Astrocyte of the spinal cord (primary cell): ENCODE measurements at places on chromosomes 2 and 18.
A peak's percentile ranks its signal among the peaks of the same experiment; 100 is the strongest.

GRCh38 chr18:59148192-59148591 lies 8.5 kb downstream of the SEC11C start:
- DNase-seq: no peak

DNA sequence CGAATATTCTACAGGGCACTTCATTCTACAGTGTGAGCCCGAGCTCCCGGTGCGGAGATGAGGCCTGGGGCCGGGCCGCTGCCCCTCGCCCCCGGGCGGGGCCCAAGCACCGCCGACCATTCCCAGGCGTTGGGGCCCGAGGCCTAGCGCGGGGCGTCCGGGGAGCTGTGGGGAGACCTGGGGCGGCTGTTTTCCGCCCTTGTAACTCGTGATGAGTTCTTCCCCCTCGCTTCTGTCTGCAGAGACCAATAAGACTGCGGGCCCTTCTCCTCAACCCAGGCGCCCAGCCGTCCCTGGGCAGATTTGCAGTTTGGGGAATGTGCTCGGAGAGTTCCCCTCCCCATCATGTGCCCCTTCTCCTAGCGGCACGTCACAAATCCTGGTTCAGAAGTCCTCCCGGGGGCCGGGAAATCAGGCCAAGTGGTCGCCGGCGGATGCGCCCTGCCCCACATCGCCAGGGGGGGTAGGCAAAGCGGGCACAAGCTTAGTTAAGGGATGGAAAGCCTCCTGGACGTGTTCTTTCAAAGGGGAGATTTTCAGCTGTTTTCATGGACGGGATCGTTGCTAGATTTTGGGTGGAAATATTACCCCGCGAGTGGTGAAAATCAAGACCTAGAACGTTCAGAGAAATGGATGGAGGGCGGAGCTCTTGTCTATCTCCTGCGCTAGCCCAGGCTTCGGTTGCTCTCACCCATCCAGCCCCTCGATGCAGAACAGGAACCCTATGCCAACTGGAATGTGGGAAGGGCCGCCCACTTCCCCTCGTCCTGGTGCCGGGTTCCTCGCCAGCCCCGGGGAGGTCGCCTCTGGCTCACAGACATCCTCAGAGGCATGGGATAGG lies 18.8 kb upstream of the HAAO start:
- DNase-seq: peak; percentile 50

GRCh38 chr2:18546567-18546966 lies 13.9 kb downstream of the RDH14 start:
- no peak for DNase-seq

- peak; percentile 6 for DNase-seq
These were observed 27.7 kb upstream of the SMCHD1 start for GRCh38 chr18:2627821-2628276.

GRCh38 chr2:238861766-238862315 lies 14.0 kb downstream of the TWIST2 start:
- DNase-seq: no peak

- no peak for DNase-seq
These were observed 28.8 kb upstream of the NEDD4L start for GRCh38 chr18:58015065-58015780.

- DNase-seq: no peak
These were observed 216.9 kb downstream of the BCL11A start for GRCh38 chr2:60336442-60337141.

DNA sequence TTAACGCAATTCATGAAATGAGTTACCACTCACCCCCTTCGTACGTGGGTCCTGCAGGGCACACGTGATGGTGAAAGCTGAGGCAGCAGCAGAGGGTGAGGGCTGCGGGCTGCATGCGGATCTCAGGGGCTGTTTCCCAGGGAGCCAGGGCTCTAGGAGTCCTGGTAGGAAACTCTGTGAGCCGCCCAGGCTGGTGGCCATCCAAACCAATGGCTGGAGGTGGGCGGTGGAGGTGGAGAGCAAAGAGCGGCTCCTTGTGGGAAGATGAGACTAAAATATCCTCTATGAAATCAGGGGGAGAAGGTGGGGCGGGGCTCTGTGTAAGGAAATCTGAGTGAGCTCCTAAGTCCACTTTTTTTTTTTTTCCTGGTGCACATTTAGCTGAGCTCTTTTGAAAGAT lies 120.1 kb upstream of the SLC1A4 start:
- DNase-seq: no peak
